Kasumi-1 (cell line): ENCODE measurements at places on chromosomes 16 and 17.

DNA sequence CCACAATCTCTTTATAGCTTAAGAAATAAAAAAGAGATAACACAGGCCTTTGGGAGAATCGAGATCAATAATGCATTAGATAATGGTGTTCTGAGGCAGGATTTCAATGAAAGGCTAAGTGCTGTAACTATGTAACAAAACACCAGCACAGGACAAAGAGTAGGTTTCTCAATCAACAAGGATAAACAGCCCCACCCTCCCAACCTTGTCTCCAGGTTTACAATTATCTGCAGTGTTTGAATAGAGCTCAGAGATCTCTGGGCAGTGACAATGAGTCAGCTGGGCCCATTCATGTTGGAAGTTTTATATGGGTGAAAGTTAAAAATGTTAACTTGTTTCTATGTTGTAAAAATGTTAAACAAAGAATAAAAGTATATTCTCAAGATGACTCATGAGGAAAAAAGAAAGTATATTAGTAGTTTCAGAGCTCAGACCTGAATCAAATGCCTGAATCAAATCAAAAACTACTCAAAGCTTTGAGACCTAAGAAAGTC is 17.0 kb upstream of the KRT20 start:
- no peak for DNase-seq

DNA sequence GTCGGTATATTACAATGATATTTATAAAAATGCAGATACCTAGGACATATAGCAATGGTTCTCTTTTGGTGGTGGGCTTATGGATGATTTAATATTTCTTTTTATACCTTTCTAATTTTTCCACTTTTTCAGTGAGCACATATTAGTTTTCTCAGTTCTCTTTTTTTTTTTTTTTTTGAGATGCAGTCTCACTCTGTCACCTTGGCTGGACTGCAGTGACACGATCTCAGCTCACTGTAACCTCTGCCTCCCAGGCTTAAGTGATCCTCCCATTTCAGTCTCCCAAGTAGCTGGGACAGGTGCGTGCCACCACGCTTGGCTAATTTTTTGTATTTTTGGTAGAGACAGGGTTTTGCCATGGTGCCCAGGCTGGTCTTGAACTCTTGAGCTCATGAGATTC is 15.1 kb downstream of the MAP3K14 start:
- no peak for DNase-seq

DNA sequence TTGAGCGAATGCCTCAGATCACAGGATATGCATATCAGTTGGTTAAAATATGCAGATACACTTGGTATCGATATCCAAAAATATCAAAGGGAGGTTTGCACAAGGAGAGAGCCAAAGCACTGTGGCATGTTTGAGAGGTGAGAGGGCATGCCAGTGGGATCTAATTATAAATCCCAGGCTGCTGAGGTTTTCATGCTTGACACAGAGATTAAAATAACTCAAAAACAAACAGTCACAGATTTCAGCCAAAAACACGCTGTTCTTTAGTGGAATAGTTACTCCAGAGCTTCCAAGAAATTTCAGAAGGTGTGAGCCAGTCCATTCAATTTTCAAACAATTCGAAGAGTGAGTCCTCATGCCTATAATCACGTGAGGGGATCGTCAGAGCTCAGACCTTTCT is 477.9 kb downstream of the SOX9 start:
- no peak for DNase-seq

DNA sequence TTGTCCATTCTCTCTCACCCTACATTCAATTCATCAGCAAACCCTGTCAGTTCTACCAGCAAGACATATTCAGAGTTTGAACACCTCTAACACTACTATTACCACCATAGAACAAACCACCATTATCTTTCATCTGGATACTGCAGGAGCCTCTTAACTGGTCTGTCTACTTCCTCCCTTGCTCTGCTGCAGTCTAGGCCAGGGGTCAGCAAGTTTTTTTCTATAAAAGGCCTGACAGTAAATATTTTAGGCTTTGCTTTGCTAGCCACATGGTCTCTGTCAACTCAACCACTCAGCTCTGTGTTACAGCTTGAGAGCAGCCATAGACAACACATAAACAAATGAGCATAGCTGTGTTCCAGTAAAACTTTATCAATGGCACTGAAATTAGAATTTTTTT is 13.8 kb downstream of the KCTD19 start:
- no peak for DNase-seq

- DNase-seq = no peak
Observed at GRCh38 chr16:84312783-84313382, 18.2 kb downstream of the WFDC1 start.

DNA sequence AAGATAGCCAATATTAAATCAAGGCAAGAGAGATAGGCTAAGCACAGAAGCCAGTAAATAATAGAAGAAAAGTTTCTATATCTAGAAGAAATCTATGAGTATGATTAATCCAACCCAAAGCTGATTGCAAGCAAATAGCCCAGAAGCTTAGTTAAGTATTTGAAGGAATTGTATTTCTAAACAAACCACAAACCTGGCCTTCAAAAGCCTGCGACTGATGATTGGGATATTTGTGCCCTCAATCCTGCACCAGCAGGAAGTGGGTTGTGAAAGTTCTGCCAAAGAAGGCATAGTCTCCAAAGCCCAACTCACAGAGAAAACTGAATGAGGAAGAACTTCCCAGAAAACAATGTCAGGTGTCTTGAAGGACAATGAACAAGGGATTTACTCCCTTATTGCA is 114.5 kb upstream of the C17orf78 start:
- DNase-seq = peak; percentile 22

- DNase-seq = no peak
Observed at GRCh38 chr17:45687594-45687993, 96.5 kb upstream of the CRHR1 start.

GRCh38 chr17:74565126-74565525 is 2.2 kb downstream of the CD300H start:
- no peak for DNase-seq

GRCh38 chr17:3798273-3799180 is 2.5 kb downstream of the ITGAE start:
- DNase-seq = no peak
